SK-N-SH treated with all-trans-retinoic acid at 6 μM for 48 hours (cell line): ENCODE measurements at places on chromosomes 4 and X.

- no peak for ATAC-seq
Observed at GRCh38 chr4:184591070-184591677, 58.1 kb downstream of the CASP3 start.

DNA sequence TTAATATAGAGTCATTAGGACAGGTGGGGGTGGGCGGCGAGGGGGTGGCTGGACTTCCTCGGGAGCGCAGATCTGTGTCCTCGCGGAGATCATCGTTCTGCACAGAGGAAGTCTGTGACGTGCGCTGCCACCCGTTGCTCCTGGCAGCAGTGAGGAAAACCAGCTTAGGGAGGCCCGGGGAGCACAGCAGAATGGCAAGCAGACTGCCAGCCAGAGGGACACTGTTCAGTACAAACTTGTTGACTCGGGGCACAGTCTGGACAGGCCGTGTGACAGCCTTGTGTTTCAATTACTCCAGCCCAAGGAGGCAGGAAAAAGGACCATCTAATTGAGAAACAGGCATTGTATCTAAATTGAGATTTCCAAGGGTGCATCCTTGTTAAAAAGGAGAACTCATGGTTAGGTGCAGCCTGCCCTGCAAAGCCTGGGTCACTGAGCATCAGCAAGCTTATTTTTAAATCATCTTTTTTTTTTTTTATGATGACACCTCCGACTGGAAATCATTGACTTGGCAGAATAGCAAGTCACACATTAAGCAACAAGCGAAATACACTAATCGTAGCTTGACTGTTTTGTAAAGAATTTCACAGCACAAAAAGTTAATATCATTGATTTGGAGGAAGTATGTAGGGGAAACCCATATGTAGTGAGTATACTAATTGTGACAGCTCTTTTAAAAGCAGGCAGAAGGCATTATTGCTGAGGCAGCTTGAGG is 512.0 kb upstream of the FAT1 start:
- peak; percentile 50; the same call in 1 of the 3 replicates for ATAC-seq

DNA sequence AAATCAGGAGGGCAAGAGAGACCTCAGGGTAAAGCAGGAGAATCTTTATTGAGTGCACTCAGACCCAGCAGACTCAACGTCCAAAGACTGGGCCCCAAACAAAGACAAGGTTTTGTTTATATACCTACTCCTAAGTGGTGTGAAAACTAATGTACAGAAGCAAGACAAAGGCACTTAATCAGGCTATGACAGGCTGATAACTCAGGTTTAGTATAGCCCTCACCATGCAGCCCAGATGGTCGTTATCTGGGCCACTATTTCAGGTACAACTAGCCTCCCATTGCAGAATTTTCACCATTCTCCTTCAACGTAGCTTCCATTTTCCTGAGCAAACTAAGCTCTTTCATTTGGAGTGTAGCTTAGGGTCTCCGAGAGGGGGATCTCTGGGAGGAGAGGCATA is 36.9 kb downstream of the SULT1E1 start:
- ATAC-seq, result no peak; the same call in 2 of the 3 replicates

- ATAC-seq, result no peak
Observed at GRCh38 chr4:11483046-11483445, 54.4 kb upstream of the HS3ST1 start.

GRCh38 chr4:180665994-180666824 is 1577.0 kb upstream of the TENM3 start:
- peak; percentile 79 for ATAC-seq

- peak; percentile 24; the same call in 1 of the 3 replicates for ATAC-seq
Observed at GRCh38 chr4:62914758-62915157, 1494.5 kb downstream of the TECRL start.

DNA sequence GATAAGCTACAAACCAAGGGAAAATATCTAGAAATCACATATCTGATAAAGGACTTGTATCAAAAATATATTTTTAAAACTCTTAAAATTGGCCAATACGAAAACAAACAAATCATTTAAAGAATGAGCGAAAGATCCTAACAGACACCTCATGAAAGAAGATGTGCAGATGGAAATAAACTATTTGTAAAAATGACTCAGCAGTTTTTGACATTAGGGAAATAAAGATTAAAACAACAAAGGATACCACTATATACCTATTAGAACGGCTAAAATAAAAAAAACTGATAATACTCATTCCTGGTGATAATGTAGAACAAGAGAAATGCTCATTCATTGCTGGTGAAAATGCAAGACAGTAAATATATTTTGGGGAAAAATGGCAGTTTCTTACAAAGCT is 506.4 kb downstream of the KLHL4 start:
- ATAC-seq, result no peak

- peak; percentile 19; the same call in 2 of the 3 replicates for ATAC-seq
Observed at GRCh38 chr4:74206088-74206825, 48.3 kb downstream of the MTHFD2L start.

- ATAC-seq, result no peak
Observed at GRCh38 chr4:8195841-8196458, 3.1 kb upstream of the SH3TC1 start.

GRCh38 chr4:173858471-173858870 is 328.4 kb upstream of the HAND2 start:
- no peak for ATAC-seq

- peak; percentile 15 for ATAC-seq
Observed at GRCh38 chrX:86148594-86148993, 343 bp downstream of the DACH2 start.

DNA sequence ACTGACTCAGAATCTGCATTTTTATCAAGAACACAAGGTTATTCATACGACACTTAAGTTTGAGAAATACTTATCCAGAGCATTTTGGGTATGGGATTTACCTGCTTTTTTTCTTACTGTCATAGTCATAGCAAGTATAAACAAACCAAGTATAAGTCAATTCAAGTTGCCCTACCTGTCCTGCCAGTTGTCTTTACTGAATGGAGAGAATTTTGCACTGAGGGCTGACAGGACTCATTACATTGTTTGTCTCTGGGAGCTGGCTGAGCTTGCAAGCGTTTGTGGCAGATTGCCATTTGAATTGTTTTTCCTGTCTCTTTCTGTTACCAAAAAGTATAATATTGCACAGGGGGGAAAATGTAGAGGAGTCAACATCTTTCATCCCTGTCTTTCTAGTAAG is 278.9 kb upstream of the MAGEC2 start:
- ATAC-seq, result no peak

GRCh38 chrX:106302304-106302703 is 134.2 kb downstream of the PWWP3B start:
- no peak for ATAC-seq

- peak; percentile 69; the same call in 1 of the 3 replicates for ATAC-seq
Observed at GRCh38 chrX:83916525-83916924, 55.6 kb downstream of the CYLC1 start.

GRCh38 chrX:132216283-132216682 is 3.0 kb downstream of the RAP2C start:
- no peak for ATAC-seq

DNA sequence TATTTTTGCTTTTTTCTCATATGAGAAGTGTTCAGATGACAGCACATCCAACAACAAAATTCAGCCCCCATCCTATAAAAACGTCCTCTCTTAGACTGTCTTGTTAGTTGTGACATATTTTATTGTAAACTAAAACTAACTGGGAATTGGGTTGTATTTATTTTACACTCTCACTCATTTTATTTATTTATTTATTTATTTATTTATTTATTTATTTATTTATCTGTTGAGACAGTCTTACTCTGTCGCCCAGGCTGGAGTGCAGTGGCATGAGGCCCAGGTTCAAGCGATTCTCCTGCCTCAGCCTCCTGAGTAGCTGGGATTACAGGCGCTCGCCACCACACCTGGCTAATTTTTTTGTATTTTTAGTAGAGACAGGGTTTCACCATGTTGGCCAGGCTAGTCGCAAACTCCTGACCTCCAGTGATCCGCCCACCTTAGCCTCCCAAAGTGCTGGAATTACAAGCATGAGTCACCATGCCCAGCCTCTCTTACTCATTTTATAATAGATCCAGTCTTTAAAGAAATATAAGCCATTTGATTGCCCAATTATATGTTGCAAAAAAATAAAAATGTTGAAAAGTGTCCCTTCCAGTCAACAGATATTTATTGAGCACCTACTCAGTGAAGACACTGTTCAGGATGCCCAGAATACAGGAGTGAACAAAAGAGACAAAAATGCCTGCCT is 44.6 kb downstream of the PALLD start:
- ATAC-seq, result peak; percentile 63

GRCh38 chrX:119190831-119191230 is 45.3 kb upstream of the PGRMC1 start:
- ATAC-seq, result peak; percentile 38; the same call in 1 of the 3 replicates

- no peak for ATAC-seq
Observed at GRCh38 chrX:151711154-151711553, 4.7 kb upstream of the FATE1 start.

GRCh38 chr4:184395971-184396391 is 78.4 kb downstream of the IRF2 start:
- no peak for ATAC-seq

GRCh38 chrX:130299279-130300009 is 30.7 kb upstream of the ZNF280C start:
- ATAC-seq, result peak; percentile 92

DNA sequence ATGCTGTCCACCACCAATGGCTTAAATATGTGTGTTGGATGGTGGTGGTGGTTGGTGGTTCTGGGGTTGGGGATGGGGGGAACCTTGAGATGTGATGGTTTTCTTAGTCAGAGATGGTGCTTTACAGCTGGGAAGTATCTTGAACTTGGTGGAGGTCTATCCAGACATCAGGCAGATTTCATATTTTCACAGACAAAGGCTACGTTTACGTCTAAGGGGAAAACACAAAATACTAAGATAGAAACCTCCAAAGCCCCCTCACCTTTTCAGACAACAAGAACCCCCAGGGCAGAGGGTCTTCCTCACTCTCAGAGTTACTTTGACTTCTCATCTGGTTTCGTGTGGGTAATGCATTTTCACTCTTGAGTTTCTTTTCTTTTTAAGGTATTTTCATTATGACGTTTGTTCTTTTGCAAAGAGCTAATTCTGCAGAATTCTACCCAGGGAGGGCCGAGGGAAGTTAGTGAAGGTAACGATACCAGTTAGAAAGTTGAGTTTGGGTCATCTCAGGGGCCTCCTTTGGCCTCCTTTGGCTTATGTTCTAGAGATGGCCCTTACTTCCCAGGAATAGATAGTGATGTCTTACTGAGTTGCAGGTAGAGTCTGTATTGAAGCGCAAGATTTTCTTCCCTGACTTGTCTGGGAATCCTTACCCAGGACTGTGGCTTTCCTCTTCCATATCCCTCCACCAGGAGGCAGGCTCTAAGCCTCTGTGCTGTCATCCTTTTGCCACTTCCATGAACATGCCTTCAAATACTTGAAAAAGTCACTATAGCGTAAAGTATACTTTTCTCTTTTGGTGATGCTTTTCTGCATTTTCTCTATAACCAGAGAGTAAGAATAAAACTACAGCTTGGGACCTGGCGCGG is 31.9 kb downstream of the RHOH start:
- ATAC-seq, result peak; percentile 44; the same call in 1 of the 3 replicates

- no peak; the same call in 2 of the 3 replicates for ATAC-seq
Observed at GRCh38 chr4:42750091-42750490, 93.2 kb upstream of the ATP8A1 start.

- ATAC-seq, result peak; percentile 26; the same call in 1 of the 3 replicates
Observed at GRCh38 chrX:50799531-50799961, 14.4 kb downstream of the SHROOM4 start.

GRCh38 chrX:149804102-149804501 is 22.4 kb downstream of the MAGEA9 start:
- no peak for ATAC-seq

DNA sequence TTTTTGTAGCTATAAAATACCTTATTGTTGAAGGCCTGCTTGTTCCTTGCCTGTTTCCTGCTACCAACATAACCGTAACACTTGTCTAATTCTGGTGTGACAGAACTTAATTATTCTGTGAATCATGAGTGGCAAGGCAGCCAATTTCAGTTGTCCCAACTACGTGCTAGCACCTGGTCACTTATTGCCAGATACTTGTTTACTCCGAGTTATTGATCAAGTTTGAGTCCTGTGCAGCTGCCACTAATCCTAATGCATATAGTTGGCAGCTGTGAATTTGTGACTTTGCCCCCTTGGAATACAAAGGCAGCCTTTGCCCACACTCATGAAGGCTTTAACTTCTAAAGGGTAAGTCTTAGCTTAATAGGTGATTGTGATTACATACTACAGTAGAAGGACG is 7.8 kb upstream of the RNF128 start:
- ATAC-seq, result no peak

- peak; percentile 47 for ATAC-seq
Observed at GRCh38 chr4:67785528-67785927, 31.3 kb upstream of the GNRHR start.

DNA sequence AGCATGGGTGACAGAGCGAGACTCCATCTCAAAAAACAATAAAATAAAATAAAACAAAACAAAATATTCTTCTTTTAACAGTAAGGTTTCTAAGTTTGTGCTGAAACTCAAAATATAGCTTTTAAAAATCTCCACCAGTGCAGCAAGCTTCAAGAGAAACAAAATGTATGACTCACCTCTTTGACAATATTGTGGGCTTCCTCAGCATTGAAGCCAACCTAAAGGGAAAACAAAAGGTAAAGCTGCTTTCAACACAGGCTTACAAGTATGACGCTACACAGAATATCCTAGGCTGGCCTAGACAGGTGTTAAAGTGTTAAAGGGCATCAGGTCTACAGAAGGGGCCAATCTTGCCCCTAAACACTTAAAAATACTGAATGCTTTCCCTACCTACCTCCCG is 1.2 kb downstream of the DYNLT3 start:
- ATAC-seq, result no peak

DNA sequence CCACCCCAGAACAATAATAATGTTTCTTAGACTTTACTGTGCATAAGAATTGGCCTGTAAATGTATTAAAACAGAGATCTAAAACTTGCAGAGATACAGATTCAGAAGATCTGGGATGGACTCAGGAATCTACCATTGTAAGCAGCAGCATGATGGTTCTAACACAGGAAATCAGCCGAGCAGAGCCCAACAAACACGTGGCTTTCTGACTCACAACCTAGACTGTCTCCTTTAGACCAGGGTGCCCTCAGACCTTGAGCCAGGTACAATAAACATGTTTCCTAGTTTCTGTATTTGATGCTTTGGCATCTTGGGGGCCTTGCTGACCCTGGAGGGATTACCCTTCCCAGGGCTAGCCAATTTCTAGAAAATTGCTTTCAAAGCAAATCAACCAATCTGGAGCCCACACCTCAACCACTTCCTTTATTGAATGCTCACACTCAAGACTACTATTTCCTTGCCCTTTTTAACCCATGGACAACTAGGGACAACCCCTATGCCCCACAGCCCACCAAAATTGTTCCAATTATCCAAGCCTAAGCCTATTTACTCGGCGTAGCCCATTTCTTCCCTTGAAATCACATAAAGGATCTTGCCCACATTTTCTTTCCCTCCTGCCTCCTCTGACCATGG is 80.5 kb downstream of the TBC1D9 start:
- no peak for ATAC-seq

DNA sequence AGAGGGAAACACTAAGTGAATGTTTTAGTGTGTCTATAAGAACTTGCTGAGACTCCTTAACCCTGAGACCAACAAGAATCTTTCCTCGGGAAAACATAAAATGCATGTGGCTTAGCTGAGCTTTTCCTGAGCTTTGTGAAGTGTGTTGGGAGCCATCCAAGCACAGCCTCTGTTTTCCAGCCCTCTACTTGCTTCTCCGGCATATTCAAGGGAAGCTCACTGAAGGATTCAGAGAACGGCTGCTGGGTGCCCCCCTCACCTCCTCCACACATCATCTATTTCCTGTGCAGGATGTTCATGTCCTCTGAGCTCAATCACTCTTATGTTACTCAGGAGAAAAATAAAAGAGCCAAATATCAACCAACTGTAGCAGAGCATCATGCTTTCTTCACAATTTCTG is 492.1 kb downstream of the IL15 start:
- ATAC-seq, result no peak

GRCh38 chr4:186104890-186105646 is 564 bp downstream of the FAM149A start:
- peak; percentile 72 for ATAC-seq

GRCh38 chr4:7966281-7967062 is 26.8 kb upstream of the AFAP1 start:
- no peak for ATAC-seq
